ENCODE measurements at places on chromosomes 6 and 20.

- no peak for DNase-seq
Observed at GRCh38 chr6:53059648-53060589, 5.3 kb upstream of the FBXO9 start.

DNA sequence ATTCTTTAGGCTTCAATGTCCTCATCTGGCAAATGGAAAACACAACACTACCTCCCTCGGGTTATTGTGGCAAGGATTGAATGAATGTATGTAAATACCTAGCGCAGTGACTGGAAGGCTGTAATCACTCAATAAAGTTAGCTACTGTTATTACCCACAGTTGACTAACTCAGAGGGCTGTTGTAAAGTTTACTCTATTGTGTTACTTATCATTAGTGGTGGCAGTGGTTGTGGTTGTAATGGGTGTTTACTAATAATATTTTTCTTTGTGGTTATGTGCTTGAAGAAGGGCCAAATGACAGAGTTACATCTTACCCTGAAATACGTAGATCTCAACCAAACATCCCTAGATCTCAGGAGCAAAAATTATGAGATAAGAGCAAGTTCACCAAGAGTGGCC, 42.0 kb upstream of the PXDC1 start:
- no peak for DNase-seq

- DNase-seq: no peak
Observed at GRCh38 chr6:37931066-37931465, 111.5 kb downstream of the ZFAND3 start.

DNA sequence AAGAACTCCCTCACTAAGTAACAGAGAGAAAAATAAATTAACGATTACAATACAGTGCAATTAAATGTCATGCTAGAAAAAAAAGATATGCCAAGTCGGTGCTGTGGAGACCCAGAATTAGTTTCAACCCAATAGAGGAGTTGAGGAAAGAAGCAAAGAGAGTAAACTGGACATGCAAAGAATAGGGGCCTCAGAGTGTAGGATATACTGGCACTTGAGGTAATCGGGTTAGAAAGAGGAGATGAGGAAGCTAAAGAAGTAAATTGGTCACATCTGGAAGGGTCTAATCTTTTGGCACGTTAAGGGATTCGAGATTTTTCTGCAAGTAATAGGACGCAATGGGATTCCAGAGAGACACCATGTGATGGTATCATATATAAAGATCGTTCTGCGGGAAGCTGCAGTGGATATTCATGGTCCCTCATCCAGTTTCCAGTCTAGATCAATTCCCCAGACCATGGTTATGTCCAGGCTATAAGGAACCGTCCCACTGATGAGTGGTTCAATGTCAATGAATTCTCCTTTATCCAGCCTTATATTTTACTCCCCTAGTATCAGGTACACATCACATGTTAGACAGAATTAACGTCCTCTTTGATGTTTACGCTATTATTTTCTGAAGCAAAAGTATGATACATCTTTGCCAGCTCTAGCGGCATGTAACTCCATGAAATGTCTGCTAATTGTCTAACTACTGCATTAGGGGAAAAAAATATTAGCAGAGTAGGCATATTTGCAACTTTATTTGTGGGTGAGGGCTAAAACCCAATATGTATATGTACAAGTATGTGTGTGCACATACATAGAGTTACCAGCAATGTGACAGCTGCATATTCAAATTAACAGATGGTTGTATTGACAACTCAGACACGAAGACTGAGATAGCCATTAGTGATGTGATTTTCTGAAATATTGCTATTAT, 1.1 kb upstream of the TBC1D32 start:
- peak; percentile 56 for DNase-seq

DNA sequence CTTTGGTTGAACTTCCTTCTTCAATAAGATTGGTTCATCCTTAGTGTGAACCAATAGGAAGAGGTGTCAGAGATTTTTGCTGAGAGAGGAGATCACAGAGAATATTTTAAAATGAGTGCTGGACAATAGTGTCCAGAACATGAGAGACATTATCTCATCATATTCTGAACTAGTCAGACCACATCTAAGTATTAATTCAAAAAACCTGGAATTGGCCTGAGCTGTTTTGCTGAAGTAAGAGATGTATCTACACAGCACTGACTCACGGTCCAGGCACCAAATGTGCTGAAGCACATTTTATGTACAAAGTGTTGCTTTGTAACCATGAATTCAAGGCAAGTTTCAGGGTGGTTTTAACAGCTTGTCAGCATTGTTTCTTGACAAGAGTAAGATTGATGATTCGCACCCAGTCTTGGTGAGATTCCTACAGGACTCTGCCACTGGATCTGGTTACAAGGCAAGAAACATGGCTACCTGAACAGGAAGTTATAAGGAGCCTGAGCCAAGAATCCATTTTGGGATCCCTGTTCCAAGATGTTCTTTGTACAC, 178.2 kb upstream of the HEY2 start:
- no peak for DNase-seq

GRCh38 chr6:3301506-3301905, 42.8 kb downstream of the PSMG4 start:
- DNase-seq: no peak

DNA sequence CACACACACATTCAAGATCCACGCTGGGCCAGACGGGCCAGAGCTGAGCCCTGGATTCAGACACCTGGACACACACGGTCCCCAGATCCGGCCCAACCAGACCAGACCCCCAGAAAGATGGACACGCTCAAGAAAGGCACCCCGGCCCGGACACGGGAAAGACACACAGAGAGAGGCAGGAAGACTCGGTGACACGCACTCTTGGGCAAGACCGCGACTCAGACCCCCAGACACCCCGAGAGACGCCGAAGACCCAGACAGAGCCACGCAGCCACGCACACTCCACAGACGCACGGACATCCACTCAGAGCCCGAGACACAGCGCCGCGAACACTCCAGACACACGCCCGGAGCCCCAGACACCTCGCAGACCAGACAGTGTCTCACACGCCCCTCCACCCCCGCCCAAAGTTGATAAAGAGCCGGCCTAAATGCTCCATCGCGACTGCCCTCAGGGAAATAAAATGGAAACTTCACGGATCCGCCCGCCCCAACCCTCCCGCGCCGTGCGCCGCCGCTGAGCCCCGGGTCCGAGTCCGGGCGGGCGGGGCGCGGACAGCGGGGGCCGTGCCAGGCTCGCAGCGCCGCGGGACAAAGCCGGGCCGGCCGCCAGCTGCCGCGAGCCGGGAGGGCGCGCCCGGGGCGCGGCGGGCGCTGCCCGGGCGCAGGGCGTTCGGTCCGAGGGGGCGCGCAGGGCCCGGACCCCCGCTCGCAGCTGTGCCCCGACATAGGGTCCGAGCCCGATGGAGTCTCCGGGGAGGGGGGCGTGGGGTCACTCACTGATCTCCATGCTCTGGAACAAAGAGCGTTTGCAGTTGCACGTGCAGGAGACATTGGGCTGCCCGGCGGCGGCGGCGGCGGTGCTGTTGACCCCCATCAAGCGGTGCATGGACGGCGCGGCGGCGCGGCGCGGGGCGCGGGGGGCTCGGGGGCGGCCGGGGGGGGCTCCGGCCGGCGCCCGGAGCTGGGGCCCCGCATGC, 831 bp downstream of the PMEPA1 start:
- DNase-seq: no peak
